GM12878 (cell line): ENCODE measurements at places on chromosomes 6 and 20. TPM values are rescaled to one million over a fixed set of nuclear protein-coding genes. Genes with fewer than 3 reads are reported as not detected.

GRCh38 chr20:44858606-44859360 lies 26.7 kb upstream of the YWHAB start:
- no peak overlapping the region for H3K4me3 ChIP-seq
- H3K27ac ChIP-seq = no peak overlapping the region
- no peaks in the 10 kb centered on the region for H3K27me3 ChIP-seq

- H3K4me3 ChIP-seq = no peak overlapping the region
- no peak overlapping the region for H3K27ac ChIP-seq
Observed at GRCh38 chr6:144690133-144690532, 405.0 kb downstream of the UTRN start.

- no peaks in the 10 kb centered on the region for H3K27me3 ChIP-seq
- no peak for DNase-seq
- no peaks in the 10 kb centered on the region for H3K4me1 ChIP-seq
Observed at GRCh38 chr20:34976286-34976685, 20.6 kb downstream of the MYH7B start.

- H3K4me3 ChIP-seq = no peak overlapping the region
- DNase-seq = peak; percentile 72
- H3K4me1 ChIP-seq = 0 out of 2 replicates have a peak, but pooled peaks cover 3% of the 10 kb centered on the region
- H3K27me3 ChIP-seq = no peaks in the 10 kb centered on the region
- no peaks in the 10 kb centered on the region for H3K36me3 ChIP-seq
- H3K27ac ChIP-seq = no peak overlapping the region
Observed at GRCh38 chr20:9441948-9442347, 72.4 kb upstream of the LAMP5 start.

- H3K27me3 ChIP-seq = no peaks in the 10 kb centered on the region
- H3K27ac ChIP-seq = no peak overlapping the region
- no peaks in the 10 kb centered on the region for H3K4me1 ChIP-seq
Observed at GRCh38 chr20:10490706-10491105, 55.6 kb downstream of the SLX4IP start.

DNA sequence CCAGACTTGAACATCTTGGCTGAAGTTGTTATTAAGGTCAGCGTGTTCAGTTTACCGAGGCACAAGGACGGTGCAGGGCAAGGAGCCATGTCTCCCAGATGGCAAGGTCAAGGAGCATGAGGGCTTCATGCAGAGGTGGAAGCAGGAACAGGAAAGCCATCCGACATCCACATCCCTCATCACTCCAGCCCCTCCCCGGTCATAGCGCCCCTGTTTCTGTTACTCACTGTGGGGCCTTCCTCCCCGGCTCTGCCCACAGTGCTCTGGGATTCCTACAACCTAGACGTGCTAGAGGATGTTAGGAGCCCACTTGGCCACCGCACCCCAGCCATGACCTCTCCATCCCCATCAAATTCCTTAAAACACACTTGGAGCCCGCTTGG lies 146.7 kb downstream of the TTLL2 start:
- no peak overlapping the region for H3K27ac ChIP-seq
- DNase-seq = no peak
- no peak overlapping the region for H3K4me3 ChIP-seq

DNA sequence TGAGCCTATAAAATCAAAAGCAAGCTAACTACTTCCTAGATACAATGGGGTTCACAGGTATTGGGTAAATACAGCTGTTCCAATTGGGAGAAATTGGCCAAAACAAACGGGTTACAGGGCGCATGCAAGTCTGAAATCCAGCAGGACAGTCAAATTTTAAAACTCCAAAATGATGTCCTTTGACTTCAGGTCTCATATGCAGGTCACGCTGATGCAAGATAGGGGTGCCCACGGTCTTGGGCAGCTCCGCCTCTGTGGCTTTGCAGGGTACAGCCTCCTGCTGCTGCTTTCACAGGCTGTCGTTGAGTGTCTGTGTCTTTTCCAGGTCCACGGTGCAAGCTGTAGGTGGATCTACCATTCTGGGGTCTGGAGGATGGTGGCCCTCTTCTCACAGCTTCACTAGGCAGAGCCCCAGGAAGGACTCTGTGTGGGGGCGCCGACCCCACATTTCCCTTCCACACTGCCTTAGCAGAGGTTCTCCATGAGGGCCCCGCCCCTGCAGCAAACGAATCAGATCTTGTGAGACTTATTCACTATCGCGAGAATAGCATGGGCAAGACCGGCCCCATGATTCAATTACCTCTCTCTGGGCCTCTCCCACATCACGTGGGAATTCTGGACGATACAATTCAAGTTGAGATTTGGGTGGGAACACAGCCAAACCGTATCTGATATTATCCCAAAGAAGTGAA lies 11.9 kb upstream of the SMIM29 start:
- H3K27me3 ChIP-seq = no peaks in the 10 kb centered on the region
- no peaks in the 10 kb centered on the region for H3K36me3 ChIP-seq
- no peak for DNase-seq

- no peak overlapping the region for H3K4me3 ChIP-seq
- no peaks in the 10 kb centered on the region for H3K4me1 ChIP-seq
- no peaks in the 10 kb centered on the region for H3K36me3 ChIP-seq
- DNase-seq = no peak
- no peaks in the 10 kb centered on the region for H3K27me3 ChIP-seq
Observed at GRCh38 chr6:140083375-140083774, 708.9 kb upstream of the CITED2 start.

GRCh38 chr6:55958790-55959189 lies 83.4 kb upstream of the BMP5 start:
- no peak for DNase-seq
- no peak overlapping the region for H3K4me3 ChIP-seq
- H3K27ac ChIP-seq = no peak overlapping the region
- no peaks in the 10 kb centered on the region for H3K27me3 ChIP-seq

DNA sequence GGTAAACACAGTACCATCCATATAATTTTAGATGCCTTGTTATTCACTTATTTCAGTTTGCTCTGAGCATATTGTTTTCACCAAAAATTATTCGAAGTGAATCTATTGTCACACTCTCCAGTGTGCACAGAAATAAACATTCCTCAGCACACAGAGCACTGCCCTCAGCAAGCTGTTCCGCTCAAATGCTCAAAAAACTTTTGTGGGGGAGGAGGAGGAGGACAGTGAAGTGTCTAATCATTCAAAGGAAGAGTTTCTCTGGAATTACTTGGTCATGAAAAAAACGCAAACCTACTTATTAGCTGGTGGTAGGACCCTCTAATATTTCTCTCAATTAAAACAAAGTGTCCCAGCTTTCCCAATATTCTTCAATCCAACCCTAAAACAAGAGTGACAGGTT lies 88.3 kb downstream of the DTNBP1 start:
- H3K27ac ChIP-seq = no peak overlapping the region
- H3K4me3 ChIP-seq = no peak overlapping the region
- DNase-seq = no peak
- no peaks in the 10 kb centered on the region for H3K27me3 ChIP-seq
- H3K36me3 ChIP-seq = no peaks in the 10 kb centered on the region; the same call in 1 of the 2 replicates

GRCh38 chr6:13294499-13295069 lies 33.8 kb downstream of the TBC1D7 start:
- H3K4me1 ChIP-seq = no peaks in the 10 kb centered on the region; the same call in 1 of the 2 replicates
- no peak overlapping the region for H3K4me3 ChIP-seq
- DNase-seq = no peak
- H3K36me3 ChIP-seq = peaks cover 10% of the 10 kb centered on the region; the same call in 1 of the 2 replicates
- H3K27me3 ChIP-seq = no peaks in the 10 kb centered on the region

DNA sequence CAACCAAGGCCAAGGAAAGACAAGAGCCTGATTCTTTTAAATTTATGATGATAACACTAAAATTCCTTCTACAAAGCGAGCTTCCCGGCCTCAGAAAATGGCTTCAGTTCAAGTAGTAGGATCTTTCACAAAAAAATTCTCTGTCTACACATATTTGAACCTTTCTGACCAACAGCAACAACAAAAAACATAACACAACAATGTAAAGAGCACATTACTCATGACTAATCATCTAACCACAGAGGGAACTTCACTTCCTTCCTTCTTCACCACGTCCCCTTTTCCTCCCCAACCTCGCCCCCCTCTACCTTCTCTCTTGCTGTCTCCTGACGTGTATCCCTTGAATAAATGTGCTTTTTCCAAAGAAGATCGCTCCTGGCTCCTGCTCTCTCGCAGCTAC lies 228.2 kb downstream of the MYLK4 start:
- DNase-seq = no peak
- H3K27ac ChIP-seq = no peak overlapping the region
- no peak overlapping the region for H3K4me3 ChIP-seq
- H3K36me3 ChIP-seq = no peaks in the 10 kb centered on the region
- H3K4me1 ChIP-seq = no peaks in the 10 kb centered on the region

DNA sequence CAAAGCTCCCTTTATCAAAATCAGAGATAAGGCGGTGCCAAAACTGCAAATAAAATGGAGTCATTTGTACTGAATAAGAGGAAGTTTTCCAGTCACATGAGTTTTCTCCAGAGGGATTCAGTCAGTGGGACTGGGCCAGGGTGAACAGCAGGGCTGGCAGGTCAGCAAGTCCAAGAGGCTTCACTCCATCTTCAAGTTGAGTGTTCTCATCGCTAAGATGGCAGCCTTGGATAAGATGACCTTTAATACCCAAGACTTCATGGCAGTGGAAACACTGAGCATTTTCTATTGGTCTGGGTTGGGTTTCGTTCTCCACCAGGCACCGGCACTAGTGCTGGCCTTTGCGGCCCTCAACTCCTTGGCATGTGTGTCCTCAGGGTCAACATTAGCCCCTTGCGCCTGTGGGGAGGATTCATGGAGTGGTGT lies 29.3 kb upstream of the IGF2R start:
- H3K36me3 ChIP-seq = no peaks in the 10 kb centered on the region
- H3K4me3 ChIP-seq = no peak overlapping the region
- no peaks in the 10 kb centered on the region for H3K4me1 ChIP-seq
- no peaks in the 10 kb centered on the region for H3K27me3 ChIP-seq

DNA sequence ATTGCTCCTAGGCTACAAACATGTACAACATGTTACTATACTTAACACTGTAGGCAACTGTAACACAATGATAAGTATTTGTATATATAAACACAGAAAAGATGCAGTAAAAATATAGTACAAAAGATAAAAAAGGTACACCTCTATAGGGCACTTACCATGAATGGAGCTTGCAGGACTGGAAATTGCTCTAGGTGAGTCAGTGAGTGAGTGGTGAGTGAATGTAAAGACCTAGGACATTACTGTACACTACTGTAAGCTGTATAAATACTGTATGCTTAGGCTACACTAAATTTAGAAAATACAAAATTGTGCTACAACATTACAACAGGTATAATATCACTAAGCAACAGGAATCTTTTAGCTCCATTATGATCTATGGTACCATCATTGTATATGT lies 312.0 kb upstream of the PREP start:
- no peaks in the 10 kb centered on the region for H3K27me3 ChIP-seq
- H3K4me3 ChIP-seq = no peak overlapping the region
- H3K27ac ChIP-seq = no peak overlapping the region
- no peak for DNase-seq
- no peaks in the 10 kb centered on the region for H3K36me3 ChIP-seq
- no peaks in the 10 kb centered on the region for H3K4me1 ChIP-seq

The PSMF1 gene
- 156 and 167 TPM in 2 replicates for total RNA-seq

The CTCFL gene
- total RNA-seq = 0.08 and 0.10 TPM in 2 replicates

The MDN1 gene
- 44.2 and 50.1 TPM in 2 replicates for total RNA-seq

The SLC35D3 gene
- total RNA-seq = not detected in 2 replicates

The DNMT3B gene
- 1.8 and 1.9 TPM in 2 replicates for total RNA-seq
